ENCODE measurements at places on chromosomes 11 and 22.

DNA sequence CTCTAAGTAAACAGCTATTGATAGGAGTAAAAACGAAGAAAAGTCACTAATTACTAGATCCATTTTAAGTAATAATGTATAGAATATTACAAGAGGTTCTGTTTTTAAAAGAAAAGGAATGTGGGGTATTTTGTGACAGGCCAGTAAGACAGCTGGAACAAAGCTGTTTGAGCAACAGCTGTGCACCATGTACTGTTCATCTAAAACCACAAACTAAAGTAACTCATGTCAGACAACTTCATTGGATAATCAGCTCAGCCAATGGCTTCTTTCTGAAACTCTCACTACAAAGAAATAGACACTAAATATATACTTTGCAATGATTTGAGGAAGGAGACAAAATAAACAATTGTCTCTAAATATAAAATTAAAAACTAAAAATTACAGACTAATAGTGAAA lies 16.1 kb downstream of the RRAS2 start:
- DNase-seq, result no peak

- peak; percentile 77 for DNase-seq
Observed at GRCh38 chr11:47378010-47378835, at the start of gene SPI1. Gene SPI1 (minus strand): TSS chr11:47378547. CDS start chr11:47378353, 194 bp downstream.

DNA sequence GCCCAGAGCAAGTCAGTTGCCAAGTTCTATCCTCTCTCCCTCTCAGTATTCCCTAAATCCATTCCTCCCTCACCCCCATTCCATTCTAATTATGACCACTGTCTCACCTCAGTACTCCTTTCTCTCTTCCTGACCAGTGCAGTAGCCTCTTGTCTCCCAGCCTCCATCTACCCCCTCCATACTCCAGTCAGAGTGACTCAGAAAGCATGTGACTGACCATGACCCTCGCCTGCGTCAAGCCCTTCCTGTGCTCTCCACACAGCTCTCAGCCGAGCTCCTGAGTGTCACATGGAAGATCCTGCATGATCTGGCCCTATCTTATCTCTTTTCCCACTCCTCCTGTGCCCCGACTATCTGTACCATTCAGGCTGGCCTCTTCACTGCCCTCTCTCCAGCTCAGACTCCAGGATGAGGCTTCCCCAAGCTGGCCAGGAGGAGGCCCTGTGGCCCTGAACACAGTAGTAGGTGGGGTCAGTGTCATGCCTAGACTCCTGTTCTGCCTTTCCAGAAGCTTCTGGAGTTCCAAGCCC lies 42.6 kb downstream of the NEU3 start:
- DNase-seq, result peak; percentile 71

- DNase-seq, result peak; percentile 72
Observed at GRCh38 chr11:36532941-36533601, 23.0 kb upstream of the TRAF6 start.

DNA sequence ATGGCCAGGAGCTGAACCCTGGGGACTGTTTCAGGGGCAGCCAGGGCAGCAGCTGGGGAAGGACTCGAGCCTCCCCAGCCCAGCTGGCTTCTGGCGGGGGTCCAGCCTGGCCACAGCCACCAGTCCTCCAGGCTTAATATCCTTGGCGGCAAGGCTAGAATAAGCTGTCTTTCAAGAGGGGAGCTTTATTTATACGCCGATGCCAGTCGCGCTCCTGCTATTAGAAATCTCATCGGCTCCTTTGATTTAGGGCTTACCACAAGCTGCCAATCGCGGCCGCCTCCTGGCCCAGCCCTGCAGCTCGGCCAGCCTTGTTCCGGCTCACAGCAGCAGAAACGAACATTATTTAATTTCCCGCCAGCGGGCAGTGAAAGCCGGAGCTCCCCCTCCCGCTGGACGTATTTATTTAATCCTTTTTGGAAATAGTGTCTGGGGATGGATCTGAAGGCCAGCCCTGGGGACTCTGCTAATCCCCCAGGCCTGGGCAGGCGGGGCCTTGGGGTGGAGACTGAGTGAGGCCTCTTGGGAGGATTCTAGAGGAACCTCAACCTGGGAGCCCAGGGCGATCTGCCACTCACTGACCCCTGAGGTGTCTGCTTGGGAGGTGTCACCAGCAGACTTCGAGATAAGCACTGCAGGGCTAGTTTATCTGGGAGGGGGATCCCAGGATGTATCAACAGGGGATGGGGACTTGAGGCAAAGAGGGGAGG lies 363.1 kb downstream of the MN1 start:
- DNase-seq, result peak; percentile 69

GRCh38 chr11:37394236-37394870 lies 796.3 kb upstream of the RAG2 start:
- peak; percentile 7 for DNase-seq

GRCh38 chr22:27581236-27581635 lies 220.3 kb downstream of the MN1 start:
- no peak for DNase-seq

DNA sequence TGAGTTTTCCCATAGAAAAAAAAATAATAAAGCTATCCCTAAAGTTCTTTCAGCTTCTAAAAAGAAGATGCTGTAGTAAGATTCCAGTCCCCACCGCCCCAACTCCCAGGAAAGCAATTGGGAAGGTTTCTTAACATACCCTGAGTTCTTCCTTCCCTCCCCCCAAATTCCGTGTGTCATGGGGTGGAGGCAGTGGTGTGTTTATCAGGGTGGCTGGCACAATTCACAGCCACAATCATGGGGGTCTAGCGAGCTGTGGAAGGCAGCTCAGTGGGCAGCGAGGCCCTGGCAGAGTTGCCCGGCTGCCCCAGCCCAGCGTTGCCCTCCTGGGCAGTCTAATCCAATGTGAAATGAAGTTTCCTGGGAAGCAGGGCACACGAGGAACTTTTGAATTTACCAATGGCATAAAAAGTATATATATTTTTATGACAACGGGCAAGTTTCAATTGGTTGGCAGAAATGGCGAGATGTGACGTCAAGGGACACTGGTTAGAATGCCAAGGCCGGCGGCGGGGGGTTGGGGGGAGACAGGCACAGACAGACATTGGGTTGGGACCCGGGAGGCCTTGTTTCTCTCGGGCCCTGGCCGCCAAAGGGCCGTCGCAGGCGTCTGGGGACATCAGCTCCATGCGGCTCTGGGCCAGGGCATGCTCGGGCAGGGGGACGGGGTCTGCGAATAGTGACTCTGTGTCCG lies 80.7 kb upstream of the PPARA start:
- DNase-seq, result no peak

DNA sequence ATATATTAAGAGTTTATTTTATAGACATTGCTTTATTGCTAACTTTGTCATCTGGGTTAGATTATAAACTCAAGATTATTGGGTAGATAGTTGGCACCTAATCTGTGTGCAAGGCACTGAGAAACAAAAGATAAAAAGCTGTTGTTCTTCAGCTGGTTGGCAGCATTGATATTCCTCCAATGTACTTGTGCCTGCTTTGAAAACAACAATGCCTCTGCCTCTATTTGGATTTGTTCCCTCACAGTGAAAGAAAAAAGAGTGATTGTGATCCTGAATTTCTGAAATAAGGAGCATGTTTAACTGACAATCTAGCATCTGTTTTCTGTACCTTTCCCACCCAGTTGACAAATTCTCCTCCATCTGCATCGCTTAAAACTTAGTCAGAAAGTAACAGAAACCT lies 98.3 kb downstream of the TYR start:
- no peak for DNase-seq

- DNase-seq, result no peak
Observed at GRCh38 chr22:47131632-47132427, 369.4 kb downstream of the TBC1D22A start.

- DNase-seq, result peak; percentile 44
Observed at GRCh38 chr22:44956840-44957767, 52.7 kb downstream of the PHF21B start.

GRCh38 chr22:20486229-20486628 lies 9.4 kb downstream of the KLHL22 start:
- no peak for DNase-seq

GRCh38 chr11:133403900-133404299 lies 128.4 kb downstream of the OPCML start:
- DNase-seq, result peak; percentile 62

DNA sequence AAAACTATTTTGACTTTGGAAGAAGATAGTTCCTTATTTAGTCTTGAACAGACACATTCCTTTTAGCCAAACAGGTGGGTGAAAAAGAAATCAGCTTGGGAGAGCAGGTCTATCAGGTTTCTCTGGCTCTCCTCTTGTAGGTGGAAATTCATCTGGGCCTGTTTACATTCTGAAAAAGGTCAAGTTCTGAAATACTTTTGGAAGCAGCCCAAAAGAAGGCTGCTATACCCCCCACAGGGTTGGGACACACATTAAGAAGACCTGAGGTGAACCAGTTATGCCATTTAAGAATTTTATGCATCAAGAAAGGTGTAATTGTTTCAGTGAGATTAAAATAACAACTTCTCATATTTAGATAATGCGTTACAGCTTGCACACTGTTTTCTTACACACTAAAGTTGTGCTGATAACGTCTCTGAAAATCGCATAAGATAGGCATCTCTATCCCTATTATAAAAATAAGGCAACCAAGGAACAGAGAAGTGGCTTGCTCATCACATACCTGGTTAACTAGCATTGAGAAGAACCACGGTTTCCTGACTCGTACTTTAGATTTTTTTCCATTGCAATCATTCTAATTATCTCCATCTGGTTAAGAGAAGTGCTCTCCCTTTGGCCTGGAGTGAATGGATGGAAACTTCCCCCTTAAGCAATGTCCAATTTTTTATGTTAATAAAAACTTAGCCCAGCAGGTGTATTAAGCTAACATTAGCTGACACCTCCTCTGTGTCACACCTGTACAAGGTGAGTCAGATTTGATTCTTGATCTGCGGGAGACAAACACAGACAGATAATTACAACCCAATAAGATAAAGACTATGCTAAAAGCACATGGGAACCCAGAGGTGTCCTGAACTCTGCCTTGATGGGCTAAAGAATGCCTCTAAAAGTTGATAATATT lies 60.5 kb upstream of the UCP3 start:
- DNase-seq, result no peak

- no peak for DNase-seq
Observed at GRCh38 chr11:132913886-132914285, 618.4 kb downstream of the OPCML start.

GRCh38 chr11:35107861-35108260 lies 31.1 kb upstream of the CD44 start:
- DNase-seq, result peak; percentile 32

DNA sequence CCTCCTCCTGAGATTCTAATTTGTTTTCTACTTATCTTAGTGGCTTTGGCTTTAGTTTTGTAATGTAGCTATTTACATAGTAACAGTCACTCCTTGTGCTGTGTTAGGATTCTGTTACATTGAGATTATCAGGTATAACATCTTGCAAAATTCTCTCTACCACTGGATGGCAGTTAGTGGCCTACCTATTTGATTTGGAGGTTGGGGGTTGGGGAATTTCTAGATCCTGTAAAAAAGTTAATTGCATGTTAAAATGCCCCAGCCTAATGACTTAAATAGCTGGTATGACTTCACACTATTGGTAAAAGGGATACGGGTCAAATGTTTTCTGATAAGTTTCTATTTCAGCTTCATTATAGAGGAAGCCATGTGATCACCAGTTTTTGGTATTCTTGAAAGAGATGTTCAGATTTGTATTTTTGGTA lies 2.8 kb downstream of the GRK3 start:
- peak; percentile 18 for DNase-seq

- DNase-seq, result no peak
Observed at GRCh38 chr11:35246745-35247144, 107.8 kb downstream of the CD44 start.

DNA sequence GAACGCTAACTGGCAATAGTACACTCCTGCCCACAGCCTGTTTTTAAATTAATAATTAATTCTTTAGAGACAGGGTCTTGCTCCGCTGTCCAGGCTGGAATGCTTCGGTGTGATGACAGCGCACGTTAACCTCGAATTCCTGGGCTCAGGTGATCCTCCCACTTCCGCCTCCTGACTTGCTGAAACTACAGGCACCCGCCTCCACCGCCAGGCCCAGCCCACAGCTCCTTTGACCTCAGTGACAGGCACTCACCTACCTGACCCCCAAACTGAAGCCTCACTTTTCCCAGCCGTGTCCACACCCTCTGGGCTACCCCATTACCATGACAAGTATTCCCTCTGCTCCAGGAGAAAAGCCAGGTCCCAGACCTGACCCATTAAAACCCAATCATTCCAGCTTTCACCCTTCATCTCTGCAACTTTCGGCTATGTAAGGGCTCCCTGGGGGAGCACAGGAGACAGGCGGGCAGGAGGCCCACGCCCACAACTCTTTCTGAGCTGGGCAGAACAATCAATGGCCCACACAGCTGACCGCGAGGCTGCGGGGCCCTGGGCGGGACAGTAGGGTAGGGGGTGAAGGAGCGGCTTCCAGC lies 730 bp downstream of the LMNTD2 start:
- peak; percentile 63 for DNase-seq

- no peak for DNase-seq
Observed at GRCh38 chr11:79047321-79047720, 393.5 kb downstream of the TENM4 start.

GRCh38 chr22:25363474-25363873 lies 144.0 kb downstream of the CRYBB2 start:
- DNase-seq, result no peak

DNA sequence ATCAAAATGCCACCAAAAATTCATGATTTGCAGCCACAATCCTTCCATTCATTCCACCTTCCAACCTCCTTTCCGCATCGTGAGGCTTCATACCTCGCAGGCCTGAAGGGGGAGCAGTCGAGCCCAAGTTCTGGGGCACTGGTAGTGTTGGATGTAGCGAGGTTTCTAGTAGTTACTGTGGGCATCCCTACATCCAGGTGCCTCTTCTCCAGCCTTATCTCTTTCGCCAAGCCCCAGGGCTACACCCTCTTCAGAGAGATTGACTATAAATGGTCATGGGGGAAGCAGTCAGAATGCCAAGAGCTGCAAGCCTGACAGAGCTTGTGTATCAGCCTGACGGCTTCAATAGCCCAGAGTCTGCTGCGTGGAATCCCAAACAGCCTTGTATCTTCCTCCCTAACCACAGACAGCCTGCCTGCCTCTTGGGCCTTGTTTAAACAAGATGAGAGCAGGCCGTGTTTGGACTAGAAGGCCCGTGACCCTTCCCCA lies 28.9 kb downstream of the CLMP start:
- peak; percentile 97 for DNase-seq

GRCh38 chr11:3086114-3086513 lies 28.9 kb upstream of the CARS1 start:
- DNase-seq, result no peak

DNA sequence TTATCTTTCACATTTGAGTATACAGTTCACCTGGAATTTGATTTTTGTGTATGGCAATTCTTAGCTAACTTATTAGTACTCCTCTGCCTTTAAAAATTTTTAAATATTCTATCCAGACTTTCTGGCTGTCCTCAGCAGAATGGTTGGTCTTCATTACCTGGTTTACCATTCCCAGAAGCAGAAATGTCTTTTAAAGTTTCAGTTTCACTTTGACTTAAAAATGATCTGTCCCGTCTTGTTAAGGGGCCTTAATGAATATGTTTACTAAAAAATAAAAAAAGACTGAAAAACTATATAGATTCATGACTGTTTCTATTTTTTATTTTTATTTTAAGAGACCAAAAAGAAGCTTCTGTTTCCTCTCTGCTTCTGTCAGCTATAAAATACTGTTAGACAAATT lies 70.5 kb upstream of the TNRC6B start:
- no peak for DNase-seq
